ENCODE measurements at places on chromosomes 12 and 14.

DNA sequence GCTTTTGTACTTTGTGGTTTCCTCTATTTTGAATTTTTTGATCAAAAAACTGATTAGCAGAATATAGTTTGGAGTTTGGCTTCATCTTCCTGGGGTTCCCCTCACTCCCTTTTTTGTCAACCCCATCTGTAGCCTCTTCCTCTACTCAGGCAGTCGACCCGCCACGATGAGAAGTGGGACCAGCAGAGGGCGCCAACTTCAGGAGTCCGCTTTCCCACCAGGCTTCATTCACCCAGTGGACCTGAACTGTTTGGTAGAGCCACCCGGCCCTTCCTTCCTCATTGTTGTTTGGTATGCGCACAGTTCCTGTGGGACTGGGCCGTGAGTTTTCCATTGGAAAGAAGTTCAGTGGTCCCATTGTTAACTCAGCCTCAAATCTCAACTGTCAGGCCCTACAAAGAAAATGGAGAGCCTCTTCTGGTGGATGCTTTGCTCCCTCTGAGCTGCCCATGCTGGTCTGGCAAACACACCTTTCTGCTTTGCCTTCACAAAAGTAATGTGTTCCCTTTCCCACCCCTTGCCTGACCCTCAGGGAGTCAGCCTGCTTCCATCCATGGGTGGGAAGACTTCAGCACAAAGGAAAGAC is 21.7 kb downstream of the TMBIM6 start:
- DNase-seq: peak; percentile 51

GRCh38 chr12:48764521-48764920 is 24.4 kb downstream of the ADCY6 start:
- no peak for DNase-seq

DNA sequence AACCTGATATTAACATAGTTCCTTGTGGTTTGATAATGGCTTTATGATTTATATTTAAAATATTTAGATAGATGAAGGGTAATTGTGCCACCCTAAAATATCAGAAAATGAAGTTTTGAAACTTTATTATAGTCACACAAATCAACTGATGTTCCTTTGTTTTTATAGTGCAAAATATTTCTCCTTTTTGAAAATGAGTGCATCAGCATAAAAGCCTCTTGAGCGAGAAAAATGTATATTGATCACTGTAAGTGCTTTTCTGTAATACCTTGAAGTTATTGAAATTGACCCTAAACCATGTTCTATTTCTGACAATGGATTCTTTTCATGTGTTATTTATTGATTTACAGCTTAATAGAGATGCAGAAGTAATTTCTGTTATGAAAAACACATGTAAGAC is 35.0 kb downstream of the LRFN5 start:
- no peak for DNase-seq

GRCh38 chr12:26278266-26278665 is 82.9 kb downstream of the SSPN start:
- DNase-seq: no peak

DNA sequence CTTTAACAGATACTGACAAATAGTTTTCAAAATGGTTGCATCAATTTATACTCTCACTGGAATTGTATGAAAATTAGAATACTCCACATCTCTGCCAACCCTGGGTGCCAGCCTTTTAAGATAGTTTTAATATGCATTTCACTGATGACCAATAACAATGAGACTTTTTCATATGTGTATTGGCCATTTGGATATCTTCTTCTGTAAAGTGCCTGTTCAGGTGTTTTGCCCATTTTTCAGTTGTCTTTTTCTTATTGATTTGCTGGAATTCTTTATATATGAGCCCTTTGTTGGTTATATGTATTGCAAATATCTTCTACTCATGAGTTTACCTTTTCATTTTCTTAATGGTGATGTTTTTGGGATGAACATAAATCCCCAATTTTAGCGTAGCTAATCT is 16.7 kb upstream of the RNU6-7 start:
- no peak for DNase-seq
